ENCODE measurements at places on chromosomes 12 and 14.

GRCh38 chr14:95502381-95502950 is 14.0 kb downstream of the SYNE3 start:
- DNase-seq: no peak

DNA sequence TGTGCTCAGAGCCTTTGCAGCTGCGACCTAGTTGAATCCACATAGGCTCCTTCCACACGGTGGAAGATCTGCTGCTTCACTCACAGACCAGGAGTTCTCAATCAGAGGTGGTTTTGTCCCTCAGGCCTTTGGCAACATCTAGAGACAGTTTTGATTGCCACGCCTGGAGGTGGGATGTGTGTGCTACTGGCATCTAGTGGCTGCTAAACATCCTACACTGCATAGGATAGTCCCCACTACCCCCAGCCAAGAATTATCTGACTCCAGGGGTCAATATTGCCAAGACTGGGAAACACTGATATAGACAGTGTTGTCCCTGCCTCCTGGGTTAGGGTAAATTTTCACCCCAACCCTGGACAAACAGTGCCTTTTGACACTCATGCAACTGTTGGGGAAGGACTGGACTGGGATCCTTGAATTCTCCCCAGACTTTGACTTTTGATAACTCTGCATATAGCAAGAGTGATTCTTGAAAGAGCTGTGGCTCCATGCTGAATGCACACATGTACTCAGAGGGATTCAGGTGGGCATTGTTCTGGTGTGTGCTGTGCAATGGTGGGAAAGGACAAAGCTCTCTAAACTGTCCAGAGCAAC is 39.8 kb downstream of the BAZ2A start:
- peak; percentile 25 for DNase-seq

- no peak for DNase-seq
These were observed 663 bp downstream of the ANKRD33 start for GRCh38 chr12:51888316-51889215.

DNA sequence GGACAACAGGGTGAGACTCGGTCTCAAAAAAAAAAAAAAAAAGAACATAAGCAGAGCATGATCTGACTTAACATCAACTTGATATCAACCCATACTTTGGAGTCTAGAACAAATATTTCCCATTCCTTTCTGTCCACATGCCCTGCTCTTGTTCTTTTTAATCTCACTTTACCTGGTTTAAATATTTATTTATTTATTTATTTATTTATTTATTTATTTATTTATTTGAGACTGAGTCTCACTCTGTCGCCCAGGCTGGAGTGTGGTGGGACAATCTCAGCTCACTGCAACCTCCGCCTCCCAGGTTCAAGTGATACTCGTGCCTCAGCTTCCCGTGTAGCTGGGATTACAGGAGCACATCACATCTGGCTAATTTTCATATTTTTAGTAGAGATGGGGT is 19.6 kb upstream of the LRP6 start:
- no peak for DNase-seq

DNA sequence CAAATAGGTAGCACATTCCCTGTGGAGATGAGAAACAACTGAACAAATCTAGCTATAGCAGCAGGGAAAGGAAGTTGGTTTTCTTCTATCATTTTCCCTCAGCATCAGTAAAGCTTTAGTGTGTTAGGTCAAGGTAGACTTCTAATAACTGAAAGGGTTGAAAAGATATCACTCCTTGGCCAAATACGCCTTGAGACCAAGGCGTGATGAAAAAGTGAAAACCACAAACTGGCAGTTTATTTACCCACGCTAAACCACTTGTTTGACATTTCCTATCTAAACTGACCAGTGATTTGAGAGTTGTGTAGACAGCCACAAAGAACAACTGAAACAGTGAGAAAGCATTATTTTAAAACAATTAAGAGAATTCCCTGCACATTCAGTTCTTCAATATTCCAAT is 99.6 kb upstream of the SOX5 start:
- no peak for DNase-seq

DNA sequence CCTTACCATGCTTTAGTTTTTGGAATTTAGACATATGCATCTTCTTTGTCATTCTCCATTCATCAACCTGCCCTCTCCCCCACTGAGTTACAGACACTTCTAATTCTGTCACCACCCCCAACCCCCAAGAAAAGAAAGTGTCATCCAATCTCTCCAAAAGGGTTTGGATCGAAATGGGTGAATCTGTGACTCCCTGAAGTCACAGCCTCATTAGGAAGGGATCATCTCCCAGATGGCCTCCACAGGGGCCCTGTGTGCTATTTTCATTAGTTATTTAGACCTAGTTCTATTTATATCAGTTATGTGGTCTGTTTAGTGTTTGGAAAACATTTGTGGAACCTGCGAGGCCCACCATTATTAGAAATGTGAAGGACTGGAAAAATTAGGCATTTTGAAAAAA is 191.0 kb upstream of the ATP2B1 start:
- DNase-seq: no peak

- DNase-seq: no peak
These were observed 35.5 kb upstream of the PRPF39 start for GRCh38 chr14:45048385-45048784.

GRCh38 chr12:117189725-117190209 is 503 bp downstream of the FBXO21 start:
- peak; percentile 52 for DNase-seq

DNA sequence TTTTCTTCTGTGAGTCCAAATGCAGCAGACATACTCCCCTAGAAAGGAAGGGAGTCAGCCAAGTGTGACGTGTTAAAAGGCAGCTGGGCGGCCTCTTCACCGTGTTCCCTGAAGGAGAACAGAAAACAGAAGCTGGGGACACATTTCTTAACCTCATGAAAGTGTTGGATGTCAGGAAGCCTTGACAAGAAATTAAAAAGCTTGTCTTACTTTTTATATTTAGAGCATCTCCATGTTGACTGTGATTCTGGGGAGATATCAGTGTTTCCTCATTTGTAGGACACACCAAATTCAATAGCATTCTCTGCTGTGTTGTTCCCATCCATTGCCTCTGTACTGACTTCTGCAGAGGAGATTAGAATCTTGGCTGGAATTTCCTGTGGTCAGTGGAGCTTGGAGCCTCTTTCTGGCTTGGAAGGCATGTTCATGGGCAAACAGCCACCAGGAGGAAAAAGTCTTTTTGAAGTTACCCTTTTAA is 93.7 kb downstream of the RMST start:
- no peak for DNase-seq

DNA sequence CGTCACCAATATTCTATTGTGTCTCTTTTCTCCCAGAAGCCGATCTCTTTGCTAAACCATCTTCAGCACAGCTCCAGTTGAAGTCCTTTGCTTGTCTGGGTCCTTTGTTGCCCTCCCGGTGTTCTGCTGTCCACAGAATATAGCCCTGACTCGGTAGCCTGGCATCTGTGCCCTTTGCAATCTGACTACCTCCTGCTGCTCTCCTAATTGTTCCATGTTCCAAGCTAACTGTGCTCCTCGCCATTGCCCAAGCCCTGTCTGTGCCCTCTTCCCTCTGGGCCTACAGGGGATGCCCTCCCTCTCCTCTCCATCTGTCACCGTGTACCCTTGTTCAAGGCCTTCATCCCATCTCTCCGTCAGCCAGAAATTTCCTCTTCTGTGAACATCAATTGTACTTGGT is 306.3 kb downstream of the APAF1 start:
- no peak for DNase-seq

DNA sequence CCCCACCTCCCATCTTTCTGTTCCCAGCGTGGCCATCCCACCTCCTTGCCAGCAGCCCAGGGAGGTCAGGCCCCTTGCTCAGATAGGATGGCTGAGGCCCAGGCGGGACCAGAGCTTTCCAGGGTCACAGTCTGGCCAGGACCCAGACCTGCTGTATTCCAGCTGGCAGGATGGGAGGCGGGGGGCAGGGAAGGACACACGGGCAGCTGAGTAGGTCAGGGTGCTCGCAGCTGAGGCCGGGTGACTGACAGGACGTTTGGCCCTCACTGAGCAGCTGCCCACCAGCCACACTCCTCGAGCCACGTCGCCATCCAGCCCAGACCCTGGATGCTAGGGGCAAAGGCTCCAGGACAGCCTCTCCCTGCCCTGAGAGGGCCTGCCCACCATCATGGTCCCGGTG is 4.0 kb downstream of the NUDT14 start:
- DNase-seq: no peak

- DNase-seq: no peak
These were observed 88.5 kb downstream of the GCH1 start for GRCh38 chr14:54814076-54814475.

DNA sequence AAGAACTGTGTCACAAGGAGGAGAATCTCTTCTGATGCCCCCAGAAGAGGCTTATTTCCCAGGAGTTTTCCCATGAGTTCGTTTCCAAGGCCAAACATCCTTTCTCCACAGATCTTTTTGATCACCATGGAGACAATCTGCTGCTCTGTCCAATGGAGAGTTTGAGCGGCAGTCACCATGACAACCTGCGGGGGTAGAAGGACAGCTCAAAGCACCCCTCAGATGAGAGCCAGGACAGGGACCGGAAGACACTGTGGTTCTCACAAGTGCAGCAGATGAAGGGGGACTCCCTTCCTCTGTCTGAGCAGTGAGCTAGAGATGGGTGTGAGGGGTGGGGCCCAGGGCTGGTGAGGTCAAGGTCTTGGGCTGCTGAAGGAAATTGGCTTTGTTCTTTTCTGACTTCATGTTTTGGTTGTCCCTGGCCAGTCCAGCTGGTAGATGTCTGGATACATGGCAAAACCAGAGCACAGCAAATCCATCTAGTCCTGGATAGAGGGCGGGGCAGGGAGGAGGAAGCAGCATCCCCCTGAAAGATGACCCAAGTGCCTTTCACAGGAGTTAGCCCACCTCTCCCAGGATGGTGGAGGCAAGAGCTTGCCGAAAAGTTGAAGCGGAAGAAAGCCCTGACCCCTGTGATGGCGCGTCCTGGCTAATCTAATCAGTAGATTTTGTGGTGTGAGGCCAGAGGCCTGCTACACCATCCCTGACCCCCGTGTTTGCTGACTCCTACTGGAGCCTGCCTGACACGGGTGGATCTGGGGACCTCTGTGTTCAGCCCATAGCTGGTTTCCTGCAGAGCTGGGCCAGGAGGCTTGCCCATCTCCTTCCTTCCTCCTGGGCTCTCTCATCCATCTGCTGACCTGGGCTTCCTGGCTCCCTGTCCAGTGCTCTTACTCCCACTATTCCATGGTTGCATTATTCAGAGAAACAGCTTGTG is 24.4 kb downstream of the DHRS2 start:
- no peak for DNase-seq

- no peak for DNase-seq
These were observed 87.4 kb downstream of the ATF7IP start for GRCh38 chr12:14452865-14453264.

DNA sequence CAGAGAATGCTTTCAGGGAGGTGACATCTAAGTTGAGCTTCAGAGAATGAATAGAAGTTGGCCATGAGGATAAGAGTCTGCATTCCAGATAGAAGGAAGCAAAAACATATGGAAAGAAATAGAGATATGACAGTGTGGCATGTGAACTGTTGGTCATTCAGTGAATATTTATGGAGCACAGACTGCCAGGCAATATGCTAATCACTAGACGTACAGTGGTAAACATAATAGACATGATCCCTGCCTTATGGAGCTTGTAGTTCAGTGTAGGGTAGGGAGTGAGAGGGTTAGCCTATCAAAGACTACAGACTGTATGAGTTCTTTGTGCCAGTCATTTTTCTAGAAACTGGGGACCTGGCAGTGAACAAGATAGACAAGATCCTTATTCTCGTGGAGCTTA is 53.9 kb downstream of the VEZT start:
- DNase-seq: no peak

GRCh38 chr12:101117842-101118241 is 92.2 kb downstream of the SLC5A8 start:
- no peak for DNase-seq
